ENCODE measurements at places on chromosomes 3 and 15. TPM values are rescaled to one million over a fixed set of nuclear protein-coding genes. Genes with fewer than 3 reads are reported as not detected.

ZNF774 gene
- 0.68 TPM for total RNA-seq

DNA sequence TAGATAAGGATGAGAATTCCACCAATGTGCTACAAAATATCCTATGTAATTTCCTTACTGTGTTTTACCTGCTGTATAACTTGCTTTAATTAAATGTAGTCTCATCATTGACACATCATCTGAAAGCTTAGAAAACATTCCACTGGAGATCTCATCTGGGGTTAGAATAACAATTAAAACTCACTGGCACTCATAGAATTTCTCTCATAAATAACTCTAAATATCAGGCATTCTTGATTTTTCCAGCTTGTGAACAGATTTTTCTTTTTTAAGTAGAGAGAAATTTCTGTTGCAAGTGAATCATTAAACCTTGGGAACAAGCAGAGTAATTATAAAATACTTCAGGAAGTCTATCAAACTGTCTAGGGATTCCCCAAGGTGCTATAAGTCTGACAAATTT lies 843.8 kb downstream of the NAALADL2 start:
- no peak for DNase-seq

DNA sequence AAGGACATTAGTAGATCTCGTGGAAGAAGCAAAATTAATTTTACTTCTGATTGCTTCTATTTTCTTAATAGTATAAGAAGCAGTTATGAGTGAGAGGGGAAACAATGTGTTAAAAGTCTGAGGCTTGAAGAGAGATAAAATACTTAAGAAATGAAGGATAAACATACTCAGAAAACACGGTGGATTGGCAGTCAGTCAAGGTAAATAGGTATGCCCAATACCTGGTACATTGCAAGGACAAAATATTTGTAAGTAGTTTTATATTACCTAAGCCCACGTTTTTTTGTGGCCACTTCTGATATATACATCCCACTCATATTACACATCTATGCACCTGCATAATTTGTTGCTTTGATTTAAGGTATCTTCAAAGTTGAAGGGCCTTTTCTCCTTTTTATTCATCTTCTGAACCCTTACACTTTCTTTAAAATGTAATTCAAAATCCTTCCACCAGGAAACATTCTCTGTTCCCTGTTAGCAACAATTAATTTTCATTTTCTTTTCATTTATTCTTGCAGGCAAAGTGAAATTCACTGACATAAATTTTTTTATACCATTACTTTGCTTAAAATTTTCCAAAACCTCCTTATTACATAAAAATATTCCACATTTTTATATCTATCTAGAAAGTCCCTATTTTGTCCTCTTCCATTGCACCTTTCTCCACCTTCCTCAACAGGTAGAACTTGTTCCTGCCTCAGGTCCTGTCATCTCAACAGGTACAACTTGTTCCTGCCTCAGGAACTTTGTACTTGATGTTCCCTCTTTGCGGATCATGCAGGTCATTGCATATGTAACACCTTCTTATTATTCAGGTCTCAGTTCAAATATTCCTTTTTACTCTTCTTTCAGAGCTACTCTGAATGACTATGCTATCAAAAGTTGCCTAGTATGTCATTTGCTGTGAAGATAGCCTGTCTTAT lies 755.7 kb upstream of the ALCAM start:
- no peak for DNase-seq

GRCh38 chr15:60883691-60884640 lies 345.1 kb downstream of the RORA start:
- no peak for DNase-seq

RTF1 gene
- total RNA-seq: 24.9 TPM

GOLGA6B gene
- not detected for total RNA-seq

GREM1 gene
- not detected for total RNA-seq

DNA sequence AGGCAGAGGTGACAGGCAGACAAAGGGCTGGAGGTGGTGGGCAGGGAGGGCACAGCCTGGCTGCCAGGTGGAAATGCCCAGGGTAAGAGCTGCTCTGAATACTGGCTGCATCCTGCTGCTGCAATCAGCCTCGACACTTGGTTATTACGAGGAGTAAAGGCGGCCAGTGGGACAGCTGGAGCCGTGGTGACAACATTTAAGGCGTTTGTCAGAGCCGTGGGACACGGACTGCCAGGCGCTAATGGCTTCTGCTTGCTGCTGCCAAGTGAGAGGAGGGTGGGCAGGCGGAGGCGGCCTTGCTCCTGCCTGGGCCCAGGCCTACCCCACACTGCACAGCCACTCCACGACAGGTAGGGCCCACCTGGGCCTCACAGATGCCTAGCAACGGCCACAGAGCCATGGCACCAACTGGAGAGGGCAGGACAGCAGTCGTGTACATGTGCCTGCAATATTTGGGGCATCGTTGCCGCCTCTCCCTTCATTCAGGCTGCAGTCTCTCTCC lies 49.2 kb upstream of the TMEM115 start:
- DNase-seq: no peak

DNA sequence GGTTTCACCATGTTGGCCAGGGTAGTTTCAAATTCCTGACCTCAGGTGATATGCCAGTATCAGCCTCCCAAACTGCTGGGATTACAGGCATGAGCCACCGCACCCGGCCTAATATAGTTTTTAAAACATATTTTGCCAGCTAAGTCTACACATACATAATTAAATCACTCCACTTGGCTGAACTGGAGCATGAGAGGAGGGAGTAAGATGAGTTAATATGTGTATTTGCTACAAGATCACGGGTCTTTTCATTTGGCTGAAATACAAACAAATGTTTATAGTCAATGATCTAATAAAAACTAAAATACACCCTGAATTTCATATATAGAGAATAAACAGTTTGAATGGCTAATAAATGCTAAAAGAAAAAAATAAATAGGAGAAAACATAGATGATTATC lies 25.3 kb downstream of the SLC30A4 start:
- no peak for DNase-seq

GRCh38 chr3:130773366-130773765 lies 26.7 kb upstream of the PIK3R4 start:
- no peak for DNase-seq

GP5 gene
- 0.24 TPM for total RNA-seq

DNA sequence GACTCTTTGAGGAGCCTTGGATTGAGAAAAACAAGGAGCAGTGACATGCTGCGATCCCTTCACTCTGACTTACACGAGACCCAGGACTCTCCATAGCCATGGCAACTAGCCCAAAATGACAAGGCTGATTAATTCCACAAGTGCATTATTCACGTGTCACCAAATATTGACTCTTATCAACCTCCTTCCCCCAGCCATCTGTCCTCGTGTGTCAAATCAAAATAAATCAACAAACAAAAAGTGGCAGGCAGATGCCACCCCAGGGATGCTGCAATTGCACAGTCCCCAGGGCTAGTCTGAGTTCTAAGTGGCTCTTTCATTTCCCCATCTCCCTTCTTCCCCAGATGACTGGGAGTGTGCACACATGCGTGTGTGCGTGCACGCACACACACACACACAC lies 104.9 kb downstream of the AQP9 start:
- DNase-seq: no peak

DNA sequence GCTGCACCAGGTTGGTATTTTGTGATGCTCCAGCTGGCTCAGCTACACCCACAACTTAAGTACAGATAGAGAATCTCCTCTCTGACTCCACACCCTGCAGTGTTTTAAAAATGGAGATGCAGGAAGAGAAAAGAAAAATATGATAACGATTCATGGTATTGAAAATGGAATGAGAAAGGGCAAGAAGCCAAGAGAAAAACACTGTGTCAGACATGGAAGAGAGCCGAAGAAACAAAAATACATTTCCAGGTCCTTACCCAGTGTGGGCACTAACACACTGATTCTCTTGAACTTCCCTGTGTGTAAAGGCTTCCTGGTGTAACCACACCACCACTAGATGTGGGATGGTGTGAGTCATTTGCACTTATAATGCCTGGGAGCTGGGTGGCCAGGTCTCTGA lies 93.1 kb downstream of the GMPS start:
- DNase-seq: no peak

HAUS2 gene
- total RNA-seq: 45.1 TPM

Data from activated CD4-positive, alpha-beta memory T cell treated with anti-CD3 and anti-CD28 coated beads for 36 hours (primary cell).